ENCODE measurements at places on chromosomes 16 and 17.

- no peak for DNase-seq
Observed at GRCh38 chr17:7354262-7354843, 603 bp upstream of the TMEM95 start.

GRCh38 chr17:79482727-79483521 lies 127.9 kb downstream of the RBFOX3 start:
- DNase-seq = no peak

DNA sequence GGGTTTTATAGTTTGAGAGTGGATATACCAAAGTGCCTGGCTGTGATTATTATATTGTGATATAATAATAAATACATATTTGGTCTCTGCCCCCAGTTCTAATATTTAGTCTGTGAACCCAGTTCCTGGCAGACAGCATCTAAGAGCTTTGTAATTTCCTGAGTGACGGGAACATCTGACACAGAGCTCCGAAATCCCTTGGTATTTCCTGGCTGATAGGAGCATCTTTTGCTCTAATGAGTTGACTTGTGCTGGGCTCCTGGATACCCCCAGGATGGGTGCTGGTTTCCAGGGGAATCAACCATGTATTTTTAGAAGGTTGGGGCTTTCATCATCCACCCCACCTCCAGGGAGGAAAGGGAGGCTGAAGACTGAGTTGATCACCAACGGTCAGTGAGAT lies 187.3 kb downstream of the CDH13 start:
- no peak for DNase-seq

DNA sequence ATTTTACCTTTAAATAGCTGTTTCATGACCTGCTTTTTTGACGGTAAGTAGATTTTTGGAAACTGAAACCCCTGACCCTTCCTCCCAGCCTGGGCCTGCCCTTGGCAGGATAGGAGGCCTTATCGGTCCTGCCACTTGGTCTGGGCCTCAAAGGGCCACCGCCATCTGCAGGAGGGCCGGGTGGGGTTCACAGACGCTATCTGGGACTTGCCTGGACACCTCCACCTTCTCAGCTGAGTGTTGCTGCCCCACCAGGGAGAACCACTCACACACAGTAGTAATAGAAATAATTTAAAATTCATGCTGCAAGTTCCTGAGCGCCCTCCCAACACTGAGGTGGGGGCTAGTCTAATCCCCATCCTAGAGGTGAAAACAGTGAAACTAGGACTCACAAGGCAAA lies 4.6 kb upstream of the NPRL3 start:
- no peak for DNase-seq
